Left cardiac atrium (tissue), 4 donors: ENCODE measurements at places on chromosomes 2 and 18. TPM values are rescaled to one million over a fixed set of nuclear protein-coding genes. Genes with fewer than 3 reads are reported as not detected.

DNA sequence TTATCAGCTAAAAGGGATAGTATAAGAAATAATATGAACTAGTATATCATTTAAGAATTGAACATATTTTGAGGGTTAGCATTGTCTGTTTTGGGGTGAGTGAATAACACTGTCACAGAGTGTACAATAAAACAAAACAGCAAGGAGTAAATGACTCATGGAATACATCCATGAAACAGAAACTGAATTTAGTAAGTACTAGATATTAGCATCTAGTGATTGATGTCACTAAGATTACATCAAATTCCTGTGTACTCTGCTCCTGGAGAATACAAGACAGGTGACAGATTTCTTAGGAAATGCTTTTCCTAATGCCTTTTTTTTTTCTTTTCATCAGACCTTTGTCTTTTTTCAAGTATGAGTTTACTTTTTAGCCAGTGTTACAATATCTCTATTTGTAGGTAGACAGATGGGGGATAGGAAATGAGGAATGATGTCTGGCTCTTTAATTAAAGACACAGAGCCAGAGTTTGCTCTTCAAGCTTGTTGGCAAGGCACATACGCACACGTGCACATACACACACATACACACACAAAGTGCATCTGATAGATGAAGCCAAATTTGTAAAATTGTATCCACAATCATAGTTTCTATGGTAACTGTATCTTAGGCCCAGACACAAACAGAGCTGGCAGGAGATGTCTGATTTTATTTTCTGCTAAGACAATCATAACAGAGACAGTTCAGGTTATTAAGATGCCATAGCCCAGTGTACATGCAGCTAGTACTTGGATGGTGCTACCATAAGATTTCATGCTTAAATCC, 138.2 kb upstream of the NRP2 start:
- no peak for DNase-seq

The ADAM23 gene
- total RNA-seq = 31.1 TPM

DNA sequence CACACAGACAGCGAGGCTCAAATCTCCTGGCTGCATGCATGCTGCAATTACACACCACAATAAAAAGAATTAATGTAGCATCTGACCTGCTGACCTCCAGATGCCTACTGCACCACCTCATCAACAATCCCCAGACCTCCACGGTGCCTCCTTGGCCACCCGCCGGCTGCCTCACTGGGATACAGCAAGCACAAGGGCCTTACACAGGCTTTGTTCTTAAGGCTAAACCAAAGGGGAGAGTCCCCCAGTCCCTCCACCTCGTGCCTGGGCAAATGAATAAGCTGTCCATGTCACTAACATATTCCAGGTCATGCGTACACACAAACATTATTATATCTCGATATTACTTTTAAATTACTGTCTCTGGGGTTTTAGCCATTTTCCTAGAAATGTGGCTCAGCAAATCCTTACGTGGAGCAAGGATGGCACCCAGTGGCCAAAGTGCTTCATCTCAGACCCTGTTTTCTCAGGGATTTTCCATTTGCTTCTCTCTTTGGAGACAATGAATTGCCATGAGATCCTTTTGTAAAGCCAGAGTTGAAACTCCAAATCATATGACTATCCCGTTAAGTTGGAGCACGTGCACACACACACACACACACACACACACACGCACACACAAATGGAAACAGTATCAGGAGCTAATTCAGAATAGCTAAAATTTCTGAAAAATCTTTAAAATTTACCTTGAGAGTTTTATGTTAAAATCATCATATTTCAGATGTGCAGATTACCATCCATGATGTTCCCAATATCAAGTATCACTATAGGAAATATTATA, 313.8 kb downstream of the PDE11A start:
- peak; percentile 41 for DNase-seq

DNA sequence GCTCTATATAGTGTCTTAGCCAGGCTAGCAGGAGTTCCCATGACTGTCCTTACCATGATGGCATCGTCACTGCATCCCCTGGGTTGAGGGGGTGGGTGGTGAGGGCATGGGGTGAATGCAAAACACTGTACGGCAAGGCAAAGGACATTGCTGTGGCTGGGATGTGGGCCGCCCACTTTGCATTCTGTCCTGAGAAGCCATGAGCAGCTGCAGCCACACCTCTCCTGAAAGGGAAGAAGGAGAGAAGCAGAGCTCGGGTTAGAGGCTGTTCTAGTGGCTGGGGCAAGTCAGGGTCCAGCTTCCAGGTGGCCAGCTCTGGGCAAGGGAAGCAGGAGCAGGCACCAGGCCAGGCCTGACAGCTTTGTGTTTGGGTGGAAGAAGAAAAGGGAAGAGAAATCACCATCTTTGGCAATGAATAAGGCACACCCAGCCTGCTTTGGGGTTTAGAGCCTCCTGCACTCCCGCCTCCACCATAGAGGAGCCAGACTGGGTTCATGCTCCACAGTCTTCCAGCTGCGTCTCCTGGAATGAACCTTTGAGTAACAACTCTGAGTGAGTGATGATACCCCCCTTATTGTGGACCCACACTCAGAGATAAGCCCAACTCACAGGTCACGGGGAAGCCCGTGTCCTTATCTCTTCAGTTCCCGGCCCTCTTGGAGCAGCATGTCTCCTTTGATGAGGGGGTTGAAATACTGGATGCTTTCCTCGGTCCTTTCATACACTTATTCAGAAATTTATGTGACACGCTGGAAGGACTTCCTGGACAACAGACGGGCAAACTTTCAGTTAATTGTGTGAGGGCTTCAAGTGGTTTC, 63.4 kb downstream of the INPP4A start:
- peak; percentile 65 for DNase-seq

DNA sequence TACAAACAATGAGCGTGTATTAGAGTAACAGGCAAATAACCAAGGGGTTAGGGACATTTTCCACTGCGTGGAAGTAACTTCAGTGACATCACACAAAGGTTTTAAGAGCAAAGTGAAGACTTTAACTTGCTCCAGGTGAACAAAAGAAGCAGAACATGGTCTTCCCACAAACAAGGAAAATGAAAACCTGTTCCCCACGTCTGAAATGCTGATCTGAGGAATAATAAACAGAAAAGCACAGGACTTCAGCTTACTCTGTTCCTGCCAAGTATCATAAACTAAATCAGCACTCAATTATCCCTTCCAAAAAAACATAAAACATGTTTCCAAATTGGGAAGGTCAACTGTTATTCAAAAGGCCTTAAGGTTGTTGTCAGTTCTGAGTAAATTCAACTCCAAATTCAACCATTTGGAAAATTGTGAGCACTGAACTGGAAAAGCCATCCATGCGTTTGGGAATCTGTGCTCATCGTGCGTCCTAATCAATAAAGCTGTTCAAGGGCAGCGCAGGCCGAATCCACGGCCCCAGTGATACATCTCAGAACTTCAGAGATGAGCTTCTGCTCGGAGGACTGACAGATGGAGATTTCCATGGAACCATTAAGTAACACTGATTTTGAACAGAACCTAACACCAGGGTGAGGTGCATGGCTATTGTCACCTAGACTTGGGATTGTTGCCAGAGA, 7.7 kb upstream of the SNTG2 start:
- no peak for DNase-seq

DNA sequence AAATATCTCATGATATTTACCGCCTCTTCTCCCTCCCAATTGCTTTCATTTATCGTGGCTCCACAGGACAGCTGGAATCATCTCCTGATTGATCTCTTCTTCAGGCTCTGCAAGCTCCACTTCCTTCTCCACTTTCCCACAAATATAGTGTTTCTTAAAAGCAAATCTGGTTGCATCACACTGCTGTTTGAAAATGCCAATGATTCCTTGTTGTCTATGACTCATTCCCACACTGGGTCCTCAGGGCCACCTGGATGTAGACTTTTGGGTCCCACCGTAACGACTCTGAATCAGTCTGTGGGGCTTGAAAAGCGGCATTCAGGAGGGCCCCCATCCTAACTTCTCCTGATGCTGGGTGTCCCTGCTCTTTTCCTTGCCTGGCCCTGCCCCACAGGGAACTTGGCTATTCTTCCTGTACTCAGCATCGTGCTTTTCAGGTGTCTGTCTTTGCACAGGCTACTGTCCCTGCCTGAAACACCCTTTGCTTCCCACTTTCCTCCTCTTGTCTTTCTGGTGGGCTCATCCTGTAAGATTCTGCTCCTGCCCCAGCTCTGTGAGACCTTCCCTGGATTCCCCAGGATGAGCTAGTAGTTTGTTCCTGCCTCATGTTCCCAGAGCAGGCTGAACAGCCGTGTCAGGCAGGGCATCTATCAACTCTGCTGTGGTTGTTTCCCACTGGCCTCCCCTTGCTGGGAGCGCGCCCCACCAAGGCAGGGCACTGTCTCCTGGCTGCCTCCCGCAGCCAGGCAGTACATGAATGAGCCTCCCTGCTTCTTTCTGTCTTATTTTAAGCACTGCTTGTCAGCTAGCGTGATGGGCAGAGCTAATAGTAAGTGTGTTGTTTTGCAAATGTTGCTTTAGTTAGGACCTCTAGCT, 111.9 kb downstream of the KCTD1 start:
- DNase-seq = no peak

The ATP8B1 gene
- 6.4 TPM for total RNA-seq
